Activated naive CD8-positive, alpha-beta T cell treated with anti-CD3 and anti-CD28 coated beads, Interleukin-2, amount 50 U/mL, for 16 hours (primary cell): ENCODE measurements at places on chromosomes 11 and 22.

DNA sequence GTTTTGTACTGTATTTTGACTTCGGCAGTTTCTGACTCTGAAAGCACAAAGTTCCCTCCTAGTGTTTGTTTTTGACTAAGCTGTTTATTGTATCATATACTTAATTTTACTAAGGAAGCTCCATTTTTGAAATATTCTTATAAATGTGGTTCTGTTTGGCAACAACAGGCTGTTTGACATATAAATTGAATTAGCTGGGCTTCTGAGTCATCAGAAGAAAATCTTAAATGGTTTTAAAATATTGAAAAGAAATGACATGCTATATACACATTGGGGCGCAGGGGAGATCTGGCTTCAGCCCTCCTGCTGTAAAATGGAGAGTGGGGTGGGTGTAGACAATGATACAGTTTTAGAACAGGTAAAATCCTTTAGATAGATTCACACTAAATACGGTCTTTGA, 38.6 kb downstream of the SHISA8 start:
- DNase-seq, result no peak

- peak; percentile 35 for DNase-seq
These were observed 19.5 kb downstream of the IL17REL start for GRCh38 chr22:49992921-49993648.

GRCh38 chr22:45996241-45997076, 19.5 kb upstream of the WNT7B start:
- DNase-seq, result no peak

DNA sequence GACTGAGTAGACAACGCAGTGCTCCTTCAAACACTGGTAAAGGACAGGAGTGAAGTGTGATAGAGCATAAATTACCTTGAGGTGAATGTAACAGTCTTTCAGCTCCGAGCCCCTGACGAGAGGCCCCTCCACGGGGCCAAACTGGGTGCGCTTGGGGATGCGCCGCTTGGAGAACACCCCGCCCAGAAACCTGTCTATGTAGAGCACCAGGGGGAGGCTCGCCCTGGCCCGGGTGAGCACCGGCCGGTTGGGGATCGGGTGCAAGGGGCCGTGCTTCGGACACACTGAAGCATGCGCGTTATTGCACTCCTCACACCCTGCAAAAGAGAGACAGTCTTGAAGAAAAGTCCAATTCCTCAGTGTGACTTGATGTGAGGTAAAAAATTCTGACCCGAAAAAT, 49.3 kb upstream of the NFRKB start:
- DNase-seq, result no peak

GRCh38 chr22:18906896-18907295, 776 bp downstream of the DGCR6 start:
- DNase-seq, result no peak

- no peak for DNase-seq
These were observed 1.1 kb downstream of the SCGB1A1 start for GRCh38 chr11:62419943-62420342.

DNA sequence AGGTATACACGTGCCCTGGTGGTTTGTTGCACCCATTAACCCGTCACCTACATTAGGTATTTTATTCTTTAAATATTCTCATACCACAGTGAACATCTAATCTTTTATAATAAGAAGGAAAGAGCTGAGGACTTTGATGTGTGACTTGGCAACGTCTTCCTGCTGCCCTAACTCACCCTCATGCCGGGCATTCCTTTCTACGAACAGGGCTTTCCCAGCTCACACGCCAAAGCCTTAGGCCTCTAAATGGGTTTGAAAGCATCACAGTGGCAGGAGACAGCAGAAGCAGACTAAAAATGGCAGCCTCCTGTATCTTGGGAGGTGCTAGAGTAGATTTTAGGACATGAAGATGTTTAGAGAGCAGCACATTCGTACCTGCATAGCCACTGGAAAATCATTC, 52.6 kb downstream of the CLTCL1 start:
- DNase-seq, result no peak
